ENCODE measurements at places on chromosomes 2 and 18. TPM values are rescaled to one million over a fixed set of nuclear protein-coding genes. Genes with fewer than 3 reads are reported as not detected.

- peaks cover 13% of the 10 kb centered on the region for H3K36me3 ChIP-seq
- peaks cover 3% of the 10 kb centered on the region for H3K4me1 ChIP-seq
- DNase-seq, result no peak
- no peak overlapping the region for H3K27ac ChIP-seq
Observed at GRCh38 chr2:30583204-30583749, 136.2 kb downstream of the LCLAT1 start.

GRCh38 chr2:199602896-199603717 is 145.4 kb upstream of the SATB2 start:
- H3K36me3 ChIP-seq, result no peaks in the 10 kb centered on the region
- no peak for DNase-seq
- H3K4me3 ChIP-seq, result no peak overlapping the region
- H3K27me3 ChIP-seq, result peaks cover 2% of the 10 kb centered on the region
- H3K4me1 ChIP-seq, result no peaks in the 10 kb centered on the region

- H3K27ac ChIP-seq, result no peak overlapping the region
- no peak overlapping the region for H3K4me3 ChIP-seq
- H3K36me3 ChIP-seq, result no peaks in the 10 kb centered on the region
Observed at GRCh38 chr2:78260861-78261260, 738.7 kb upstream of the LRRTM4 start.

- peaks cover 15% of the 10 kb centered on the region for H3K27me3 ChIP-seq
- DNase-seq, result no peak
- peaks cover 2% of the 10 kb centered on the region for H3K4me1 ChIP-seq
- no peak overlapping the region for H3K27ac ChIP-seq
- no peaks in the 10 kb centered on the region for H3K36me3 ChIP-seq
Observed at GRCh38 chr18:12036201-12036751, 55.0 kb downstream of the IMPA2 start.

GRCh38 chr2:240499309-240500301 is 58.2 kb downstream of the ANKMY1 start:
- peaks cover 32% of the 10 kb centered on the region for H3K36me3 ChIP-seq
- no peak overlapping the region for H3K27ac ChIP-seq
- no peaks in the 10 kb centered on the region for H3K27me3 ChIP-seq
- no peaks in the 10 kb centered on the region for H3K4me1 ChIP-seq

DNA sequence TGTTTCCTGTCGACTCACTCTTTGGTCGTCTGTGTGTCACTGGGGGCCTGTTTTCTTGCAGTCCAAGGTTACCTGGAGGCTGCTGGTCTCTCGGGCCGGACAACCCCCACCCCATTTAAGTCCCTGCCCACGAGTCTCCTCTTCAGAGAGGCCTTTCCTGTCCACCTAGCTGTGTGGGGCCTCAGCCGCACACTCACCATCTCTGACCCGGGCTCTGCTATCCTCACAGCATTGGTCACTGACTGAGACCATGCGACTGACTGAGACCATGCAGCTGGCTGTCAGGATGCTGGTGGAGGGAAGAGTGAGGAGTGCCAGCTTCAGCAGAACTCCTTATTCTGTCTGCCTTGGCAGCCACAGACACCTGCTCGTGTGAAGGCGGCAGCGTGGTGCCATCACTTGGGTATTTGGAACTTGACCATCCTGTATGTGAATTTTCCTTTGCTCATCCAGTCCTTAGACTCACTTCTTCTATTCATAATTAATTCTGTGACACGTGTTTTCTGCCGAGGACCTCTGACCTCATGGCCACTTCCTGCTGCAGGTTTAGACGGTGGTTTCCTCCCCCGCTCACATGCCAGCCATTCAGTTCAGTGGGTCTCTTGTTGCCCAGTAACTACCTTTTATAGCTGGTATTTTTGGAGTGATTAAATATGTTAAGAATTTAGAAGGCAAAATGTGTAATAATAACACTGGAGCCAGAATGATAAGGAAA is 47.5 kb upstream of the ASB1 start:
- peak; percentile 61 for DNase-seq
- H3K4me1 ChIP-seq, result peaks cover 14% of the 10 kb centered on the region
- H3K4me3 ChIP-seq, result no peak overlapping the region
- no peak overlapping the region for H3K27ac ChIP-seq
- H3K36me3 ChIP-seq, result no peaks in the 10 kb centered on the region
- H3K27me3 ChIP-seq, result no peaks in the 10 kb centered on the region

GRCh38 chr2:126888046-126888445 is 10.6 kb upstream of the TEX51 start:
- no peaks in the 10 kb centered on the region for H3K36me3 ChIP-seq
- H3K4me1 ChIP-seq, result peaks cover 2% of the 10 kb centered on the region
- H3K4me3 ChIP-seq, result no peak overlapping the region
- H3K27ac ChIP-seq, result no peak overlapping the region

DNA sequence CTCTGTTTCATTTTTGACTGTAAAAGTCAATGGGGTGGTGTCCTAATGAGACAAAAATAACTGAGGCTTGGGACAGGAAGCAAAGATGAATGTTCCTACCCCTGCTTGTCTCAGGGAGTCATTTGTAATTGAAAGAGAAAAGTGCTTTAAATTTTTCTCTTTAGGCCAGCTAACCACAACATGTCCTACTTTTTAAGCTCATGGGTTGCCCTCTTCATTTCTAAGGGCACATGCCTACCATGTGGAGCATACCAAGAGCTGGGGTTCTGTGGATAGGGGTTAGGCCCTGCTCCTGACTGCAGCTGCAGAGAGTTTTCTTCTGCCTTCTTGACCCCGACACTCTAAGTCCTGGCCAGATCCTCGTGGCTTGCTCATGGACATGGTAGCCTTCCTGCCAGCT is 96.8 kb upstream of the ARL4C start:
- DNase-seq, result no peak
- H3K27me3 ChIP-seq, result peaks cover 9% of the 10 kb centered on the region
- H3K36me3 ChIP-seq, result no peaks in the 10 kb centered on the region
- no peak overlapping the region for H3K27ac ChIP-seq

DNA sequence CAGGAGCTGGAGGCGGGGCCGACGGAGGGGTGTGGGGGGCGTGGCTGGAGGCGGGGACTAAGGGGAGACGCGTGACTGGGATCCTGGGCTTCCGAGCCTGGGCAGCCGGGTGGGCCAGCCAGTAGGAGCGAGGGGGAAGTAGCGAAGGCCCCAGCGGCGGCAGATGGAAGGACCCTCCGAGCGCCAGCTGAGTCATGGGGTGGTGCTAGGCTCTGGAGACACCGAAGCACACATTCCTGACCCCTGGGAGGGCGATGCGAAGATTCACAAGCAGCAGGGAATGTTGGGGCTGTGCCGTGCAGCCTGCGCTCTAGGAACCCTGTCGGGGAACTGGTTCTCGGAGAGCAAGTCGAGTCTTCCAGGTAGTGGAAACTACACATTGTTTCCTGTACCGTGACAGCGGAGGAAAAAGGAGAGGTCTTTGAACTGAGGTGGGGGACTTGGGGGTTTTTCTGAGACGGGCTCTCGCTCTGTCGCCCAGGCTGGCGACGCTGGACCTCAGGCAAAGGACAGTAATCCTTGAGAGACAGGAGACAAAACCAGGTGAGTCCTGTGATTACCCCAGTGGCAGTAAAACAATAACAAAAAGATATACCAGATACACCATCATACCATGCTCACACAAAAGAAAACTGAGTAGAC is 650 bp upstream of the AFG3L2 start:
- peak overlapping the region; percentile 11 for H3K27ac ChIP-seq
- DNase-seq, result no peak
- peaks cover 39% of the 10 kb centered on the region for H3K4me1 ChIP-seq
- peak overlapping the region; percentile 75 for H3K4me3 ChIP-seq
- H3K36me3 ChIP-seq, result peaks cover 9% of the 10 kb centered on the region

GRCh38 chr2:181141676-181142075 is 161.3 kb downstream of the UBE2E3 start:
- H3K27me3 ChIP-seq, result no peaks in the 10 kb centered on the region
- peak overlapping the region; percentile 74 for H3K27ac ChIP-seq
- no peak for DNase-seq
- H3K36me3 ChIP-seq, result peaks cover 9% of the 10 kb centered on the region

DNA sequence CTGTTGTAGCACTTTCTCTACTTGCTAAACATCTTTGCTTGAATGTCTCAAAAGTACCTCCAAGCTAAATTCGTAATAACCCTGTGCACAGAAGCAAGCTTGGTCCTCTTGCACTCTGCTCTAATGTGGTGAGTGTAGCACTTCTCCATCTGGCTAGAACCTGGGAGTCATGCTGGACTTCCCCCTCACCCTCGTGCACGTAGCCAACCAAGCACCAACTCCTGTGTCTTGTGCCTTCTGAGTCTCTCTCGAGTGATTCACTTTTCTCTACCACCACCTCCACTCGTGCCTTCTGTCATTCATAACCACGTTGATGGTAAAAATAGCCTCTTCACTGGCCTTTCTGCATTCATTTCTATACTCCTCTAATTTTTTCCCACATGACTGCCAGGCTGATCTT is 91.9 kb upstream of the KCNE4 start:
- peak; percentile 16 for DNase-seq
- H3K36me3 ChIP-seq, result no peaks in the 10 kb centered on the region
- no peaks in the 10 kb centered on the region for H3K4me1 ChIP-seq
- no peak overlapping the region for H3K4me3 ChIP-seq
- no peak overlapping the region for H3K27ac ChIP-seq
- peaks cover 22% of the 10 kb centered on the region for H3K27me3 ChIP-seq

DNA sequence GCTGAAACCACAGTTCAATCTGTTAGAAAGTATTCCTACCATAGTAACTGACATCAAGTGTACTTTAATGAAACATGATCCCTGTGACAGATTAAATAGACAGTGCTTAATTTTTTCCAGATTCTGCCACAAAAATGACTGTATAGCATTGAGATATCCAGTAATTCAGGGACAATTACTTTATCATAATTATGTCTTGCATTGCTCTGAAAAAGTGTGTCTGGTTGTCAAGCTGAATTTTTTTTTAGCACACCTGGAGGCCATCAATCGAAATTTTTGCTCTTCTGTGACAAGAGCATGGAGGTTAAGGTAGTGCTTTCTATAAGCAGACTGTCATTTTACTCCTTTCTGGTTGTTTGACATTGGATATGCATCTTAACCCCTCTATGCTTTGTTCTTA is 1083.8 kb upstream of the NRXN1 start:
- no peak overlapping the region for H3K27ac ChIP-seq
- DNase-seq, result no peak
- H3K4me1 ChIP-seq, result no peaks in the 10 kb centered on the region
- H3K36me3 ChIP-seq, result no peaks in the 10 kb centered on the region
- H3K4me3 ChIP-seq, result no peak overlapping the region

GRCh38 chr2:234880551-234881211 is 71.1 kb upstream of the SH3BP4 start:
- H3K27ac ChIP-seq, result no peak overlapping the region
- no peak overlapping the region for H3K4me3 ChIP-seq
- peaks cover 3% of the 10 kb centered on the region for H3K27me3 ChIP-seq
- H3K36me3 ChIP-seq, result no peaks in the 10 kb centered on the region

- H3K36me3 ChIP-seq, result peaks cover 42% of the 10 kb centered on the region
- no peak for DNase-seq
- peak overlapping the region; percentile 90 for H3K27ac ChIP-seq
- H3K27me3 ChIP-seq, result no peaks in the 10 kb centered on the region
- H3K4me3 ChIP-seq, result peak overlapping the region; percentile 92
Observed at GRCh38 chr2:38600921-38601455, 1.7 kb downstream of the HNRNPLL start.

DNA sequence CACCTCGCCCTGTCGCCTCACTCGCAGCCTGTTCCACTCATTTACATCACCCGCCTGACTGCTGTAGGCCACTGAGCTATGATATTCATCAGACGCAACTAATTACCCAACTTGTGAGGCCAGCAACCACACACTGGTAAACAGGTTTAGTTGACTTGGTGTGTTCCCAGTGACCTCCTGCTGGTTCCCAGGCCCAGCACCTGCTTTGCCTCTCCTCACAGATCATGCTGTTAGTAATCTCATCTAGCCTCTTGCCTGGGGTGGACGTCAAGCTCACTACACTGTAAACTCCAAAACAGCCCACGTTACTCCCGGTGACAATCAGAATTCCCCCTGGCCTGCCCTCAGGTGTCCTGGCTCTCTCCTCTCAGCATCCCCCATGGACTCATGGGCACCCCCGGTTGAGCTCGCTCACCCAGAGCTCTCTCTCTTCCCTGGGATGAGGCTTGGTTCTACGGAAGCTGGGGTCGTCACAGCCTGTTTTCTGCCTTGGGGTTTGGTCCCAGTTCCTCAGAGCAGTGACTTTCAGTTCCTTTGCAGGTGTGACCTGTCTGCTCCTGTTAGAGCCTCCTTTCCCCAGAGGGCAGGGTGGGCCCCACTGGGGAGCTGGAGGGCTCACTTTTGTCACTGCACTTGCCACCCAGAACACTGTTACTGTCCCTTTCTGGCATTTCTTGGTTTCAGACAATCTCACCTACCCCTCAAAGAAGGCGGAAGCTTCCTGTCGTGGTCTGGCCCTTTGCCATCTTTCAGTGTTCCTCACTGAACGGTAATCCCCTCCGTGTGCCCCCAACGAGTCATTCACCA is 40.3 kb downstream of the INPP5D start:
- H3K4me3 ChIP-seq, result peak overlapping the region; percentile 17
- peaks cover 61% of the 10 kb centered on the region for H3K4me1 ChIP-seq
- H3K27ac ChIP-seq, result peak overlapping the region; percentile 68

GRCh38 chr2:17813010-17813741 is 3.1 kb upstream of the MSGN1 start:
- H3K36me3 ChIP-seq, result no peaks in the 10 kb centered on the region
- no peak overlapping the region for H3K27ac ChIP-seq
- peaks cover 10% of the 10 kb centered on the region for H3K27me3 ChIP-seq
- no peak overlapping the region for H3K4me3 ChIP-seq
- no peaks in the 10 kb centered on the region for H3K4me1 ChIP-seq
- no peak for DNase-seq

DNA sequence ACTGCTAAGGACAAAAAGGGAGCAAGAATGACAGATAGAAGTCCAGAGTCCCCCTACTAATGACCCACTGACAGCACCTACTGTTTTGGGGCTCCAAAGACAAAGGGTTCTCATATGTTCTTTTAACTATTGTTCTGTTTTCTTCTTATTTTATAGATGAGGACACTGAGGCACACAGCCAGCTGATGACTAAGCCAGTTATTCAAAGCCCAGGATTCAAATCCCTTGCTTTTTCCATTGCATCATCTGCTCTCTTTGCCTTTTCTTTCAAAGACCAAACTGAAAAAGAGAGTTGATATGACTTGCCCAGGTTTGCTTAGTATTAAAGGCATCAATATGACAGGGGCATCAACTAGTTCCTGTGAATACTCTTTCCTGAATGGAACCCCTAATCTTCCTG is 299.8 kb downstream of the LRATD1 start:
- no peak overlapping the region for H3K4me3 ChIP-seq
- H3K27me3 ChIP-seq, result peaks cover 7% of the 10 kb centered on the region
- no peak for DNase-seq
- no peaks in the 10 kb centered on the region for H3K36me3 ChIP-seq
- no peaks in the 10 kb centered on the region for H3K4me1 ChIP-seq

- peaks cover 37% of the 10 kb centered on the region for H3K4me1 ChIP-seq
- peak overlapping the region; percentile 76 for H3K4me3 ChIP-seq
- H3K36me3 ChIP-seq, result no peaks in the 10 kb centered on the region
- no peaks in the 10 kb centered on the region for H3K27me3 ChIP-seq
- peak overlapping the region; percentile 39 for H3K27ac ChIP-seq
Observed at GRCh38 chr2:186590759-186591505, 1.1 kb downstream of the ITGAV start.

PXDN gene
- total RNA-seq, result not detected

ZNG1B gene
- total RNA-seq, result 35.3 TPM

UGT1A3 gene
- not detected for total RNA-seq

ANKRD29 gene
- total RNA-seq, result not detected

Data from activated CD4-positive, alpha-beta memory T cell treated with anti-CD3 and anti-CD28 coated beads for 36 hours (primary cell).